ENCODE measurements at places on chromosomes 5 and 9.

DNA sequence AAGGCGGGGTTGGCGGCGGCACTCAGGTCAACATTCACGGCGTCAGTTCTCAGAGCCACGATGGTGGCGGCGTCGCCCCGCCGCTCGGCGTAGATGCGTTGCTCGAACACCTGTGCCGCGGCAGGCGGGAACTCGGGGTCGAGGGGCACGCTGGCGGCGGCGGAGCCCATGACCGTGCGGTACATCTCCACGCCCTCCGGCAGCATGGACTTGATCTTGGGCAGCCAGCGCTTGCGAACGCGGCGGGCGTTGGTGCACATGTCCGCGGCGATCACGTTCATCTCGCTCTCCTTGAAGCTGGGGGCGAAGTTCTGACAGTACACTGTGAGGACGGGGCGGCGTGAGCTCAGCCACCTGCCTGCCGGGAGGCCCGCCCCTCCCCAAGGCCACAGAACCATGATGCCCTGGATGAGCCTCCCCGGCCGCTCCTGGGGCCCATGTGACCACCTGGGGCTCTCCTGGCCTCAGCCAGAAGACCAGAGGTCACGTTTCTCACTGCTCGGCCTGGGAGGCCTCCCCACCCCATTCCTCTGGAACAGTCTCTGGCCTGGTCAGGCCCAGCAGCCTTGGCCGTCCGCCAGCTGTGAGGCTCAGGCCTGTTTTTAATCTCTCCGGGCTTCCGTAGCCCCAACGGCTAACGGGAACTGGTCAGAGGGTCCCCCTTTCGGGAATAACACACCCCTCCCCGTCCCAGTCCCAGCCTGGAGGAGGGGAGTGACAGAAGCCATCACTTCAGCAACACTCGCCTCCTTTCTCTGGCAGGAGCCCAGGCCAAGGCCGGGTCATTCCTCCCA is 50.7 kb upstream of the UBAC1 start:
- DNase-seq, result no peak

GRCh38 chr9:113675475-113675941 is 200.6 kb upstream of the ZNF618 start:
- DNase-seq, result no peak

GRCh38 chr5:74594137-74595040 is 46.1 kb downstream of the ENC1 start:
- no peak for DNase-seq

DNA sequence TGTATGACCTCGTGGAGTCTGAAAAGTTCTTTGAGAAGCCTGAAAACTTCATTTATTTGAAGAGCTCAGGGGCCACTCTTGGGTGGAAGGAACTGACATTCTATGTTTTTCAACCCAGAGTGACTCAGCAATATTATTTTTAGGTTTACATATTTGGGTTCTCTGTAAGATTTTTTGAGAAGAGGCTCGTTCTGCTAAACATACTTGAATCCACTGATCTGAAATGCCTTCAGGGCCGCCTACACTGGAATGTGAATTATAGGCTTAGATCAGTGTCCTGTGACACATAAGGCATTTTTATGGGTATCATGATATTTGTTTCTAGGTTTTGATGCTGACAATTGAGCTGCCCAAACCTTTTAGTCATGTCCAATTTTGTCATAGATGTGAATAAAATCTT is 86.2 kb downstream of the PSAT1 start:
- DNase-seq, result no peak

GRCh38 chr5:138698713-138699112 is 54.5 kb upstream of the CTNNA1 start:
- peak; percentile 19 for DNase-seq

- peak; percentile 65 for DNase-seq
Measured at GRCh38 chr5:151086192-151086869, 5.5 kb upstream of the TNIP1 start.

GRCh38 chr9:129624947-129625346 is 1.0 kb upstream of the NTMT1 start:
- peak; percentile 93 for DNase-seq

DNA sequence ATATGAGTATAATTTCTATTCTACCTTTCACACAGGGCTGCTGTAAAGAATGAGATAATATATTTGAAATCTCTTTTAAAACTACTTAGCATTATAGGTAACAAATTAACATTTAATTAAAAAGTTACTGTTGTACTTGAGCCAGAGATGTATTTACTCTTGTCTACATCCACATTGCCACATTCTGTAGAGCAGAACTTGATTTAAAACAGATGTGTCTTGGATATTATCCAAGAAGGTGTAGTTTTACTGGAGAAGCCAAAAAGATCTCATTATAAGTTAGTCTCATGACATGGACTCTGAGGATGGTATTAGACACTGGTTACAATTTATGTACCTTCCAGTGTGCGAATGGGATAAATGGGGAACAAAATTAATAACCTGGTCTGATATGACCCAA is 293.1 kb upstream of the CCNH start:
- no peak for DNase-seq

DNA sequence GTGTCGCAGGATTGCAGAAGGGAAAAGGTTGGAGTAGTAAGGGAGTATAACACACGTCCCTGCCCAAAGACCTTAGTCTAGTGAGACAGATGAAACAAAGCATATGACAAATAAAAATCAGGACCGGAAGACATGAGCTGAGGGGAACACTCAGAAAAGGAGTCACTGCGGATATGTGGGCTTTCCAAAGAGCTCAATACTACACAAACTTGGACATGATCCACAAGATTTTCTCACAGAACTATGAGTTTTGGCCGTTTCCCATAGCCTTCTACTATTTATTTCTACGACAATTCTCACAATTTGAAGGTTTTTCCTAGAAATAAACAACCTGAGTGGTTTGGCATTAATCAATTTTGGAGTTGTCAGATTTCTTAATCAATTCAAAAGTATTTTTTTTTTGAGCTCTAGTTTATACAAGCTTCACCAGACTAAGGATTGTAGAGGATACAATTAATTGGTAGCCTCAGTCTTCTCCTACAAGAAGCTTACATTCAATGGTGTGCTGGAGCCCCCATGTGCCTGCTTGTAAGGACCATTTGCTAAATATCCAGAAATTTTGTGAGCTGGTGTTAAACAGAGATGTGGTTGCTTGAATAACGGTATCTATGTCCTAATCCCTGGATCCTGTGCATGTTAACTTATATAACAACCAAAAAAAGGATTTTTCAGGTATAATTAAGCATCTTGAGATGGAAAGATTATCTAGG is 91.4 kb downstream of the ADAMTS12 start:
- DNase-seq, result no peak

DNA sequence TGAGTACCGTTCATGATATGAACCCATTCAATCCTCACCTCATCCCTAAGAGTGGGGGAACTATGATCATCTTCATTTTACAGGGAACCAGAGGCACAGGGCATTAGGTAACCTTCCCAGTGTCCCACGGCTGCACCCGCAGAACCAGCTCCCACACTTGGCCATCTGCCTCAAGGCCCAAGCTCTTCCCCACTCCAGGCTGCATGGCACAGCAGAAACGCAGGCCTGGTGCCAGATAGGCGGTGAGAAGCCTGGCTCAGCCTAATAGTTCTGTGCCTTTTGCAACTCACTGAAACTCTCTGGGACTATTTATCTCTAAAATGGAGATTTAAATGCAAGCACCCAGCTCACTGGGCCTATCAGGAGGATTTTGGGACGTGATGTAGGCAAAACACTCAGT is 90.8 kb upstream of the ZNF618 start:
- DNase-seq, result no peak

DNA sequence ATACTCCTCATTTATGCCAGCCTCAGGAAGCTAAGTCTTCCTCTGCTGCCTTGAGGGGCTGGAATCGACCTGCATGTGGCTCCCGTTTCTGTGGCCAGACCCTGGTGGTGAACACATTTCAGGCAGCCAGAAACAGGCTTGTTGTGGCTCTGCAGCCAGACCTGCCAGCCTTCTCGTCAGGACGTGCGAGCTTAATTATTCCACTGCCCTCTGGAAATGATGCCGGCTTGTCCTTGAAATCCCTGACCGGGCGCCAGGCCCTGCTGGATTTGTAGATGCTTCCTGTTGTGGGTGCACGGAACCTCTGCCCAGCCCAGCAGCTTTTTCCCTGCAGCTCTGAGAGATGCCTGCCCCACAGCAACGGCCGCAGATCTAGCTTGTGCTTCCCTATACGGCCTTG is 41.6 kb downstream of the PDZD2 start:
- no peak for DNase-seq

DNA sequence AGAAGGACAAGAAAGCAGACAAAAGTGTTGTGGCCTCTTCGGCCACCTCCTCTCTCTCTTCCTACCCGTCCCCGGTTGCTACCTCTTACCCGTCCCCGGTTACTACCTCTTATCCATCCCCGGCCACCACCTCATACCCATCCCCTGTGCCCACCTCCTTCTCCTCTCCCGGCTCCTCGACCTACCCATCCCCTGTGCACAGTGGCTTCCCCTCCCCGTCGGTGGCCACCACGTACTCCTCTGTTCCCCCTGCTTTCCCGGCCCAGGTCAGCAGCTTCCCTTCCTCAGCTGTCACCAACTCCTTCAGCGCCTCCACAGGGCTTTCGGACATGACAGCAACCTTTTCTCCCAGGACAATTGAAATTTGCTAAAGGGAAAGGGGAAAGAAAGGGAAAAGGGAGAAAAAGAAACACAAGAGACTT is 2.4 kb downstream of the EGR1 start:
- no peak for DNase-seq

GRCh38 chr9:125649315-125649714 is 57.7 kb downstream of the MAPKAP1 start:
- peak; percentile 62 for DNase-seq

GRCh38 chr5:154276973-154277331 is 86.4 kb downstream of the GALNT10 start:
- no peak for DNase-seq

GRCh38 chr9:135955934-135956801 is 5.0 kb downstream of the UBAC1 start:
- no peak for DNase-seq

GRCh38 chr9:133187561-133188005 is 21.5 kb downstream of the OBP2B start:
- no peak for DNase-seq

- no peak for DNase-seq
Measured at GRCh38 chr9:71352837-71353236, 231.4 kb upstream of the TRPM3 start.

DNA sequence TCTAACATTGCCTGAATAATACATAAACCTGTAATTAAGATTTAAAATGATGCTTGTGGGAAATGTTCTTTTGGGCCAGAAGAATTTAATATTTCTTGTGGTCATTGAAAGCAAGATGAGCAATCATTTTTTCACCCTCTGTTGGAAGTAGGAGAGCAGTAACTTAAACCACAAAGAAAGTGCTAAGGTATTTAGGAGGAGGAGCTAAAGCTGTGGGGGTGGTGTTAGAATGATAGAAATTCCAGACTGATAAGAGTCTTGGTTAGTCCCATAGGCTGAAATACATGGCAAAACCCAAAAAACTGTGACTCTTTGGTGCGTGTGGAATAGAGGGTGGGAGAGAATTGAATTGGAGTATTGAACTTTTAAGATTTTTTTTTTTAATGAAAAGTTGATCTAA is 247.0 kb downstream of the YTHDC2 start:
- no peak for DNase-seq

- peak; percentile 37 for DNase-seq
Measured at GRCh38 chr5:127471211-127471610, 46.2 kb upstream of the PRRC1 start.

DNA sequence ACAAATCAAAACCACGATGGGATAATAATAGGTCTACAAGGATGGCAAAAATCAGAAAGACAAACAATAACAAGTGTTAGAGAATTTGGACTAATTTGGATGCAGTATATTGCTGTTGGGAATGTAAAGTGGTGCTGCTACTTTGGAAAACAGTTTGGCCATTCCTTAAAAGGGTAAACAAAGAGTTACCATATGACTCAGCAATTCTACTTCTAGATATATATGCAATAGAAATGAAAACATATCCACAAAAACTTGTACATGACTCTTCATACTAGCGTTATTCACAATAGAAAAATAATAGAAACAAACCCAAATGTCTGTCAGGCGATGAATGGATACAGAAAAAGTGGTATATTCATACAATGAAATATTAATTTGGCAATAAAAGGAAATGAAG is 58.3 kb downstream of the JAK2 start:
- DNase-seq, result no peak

- DNase-seq, result no peak
Measured at GRCh38 chr5:32251871-32252458, 60.8 kb downstream of the MTMR12 start.

DNA sequence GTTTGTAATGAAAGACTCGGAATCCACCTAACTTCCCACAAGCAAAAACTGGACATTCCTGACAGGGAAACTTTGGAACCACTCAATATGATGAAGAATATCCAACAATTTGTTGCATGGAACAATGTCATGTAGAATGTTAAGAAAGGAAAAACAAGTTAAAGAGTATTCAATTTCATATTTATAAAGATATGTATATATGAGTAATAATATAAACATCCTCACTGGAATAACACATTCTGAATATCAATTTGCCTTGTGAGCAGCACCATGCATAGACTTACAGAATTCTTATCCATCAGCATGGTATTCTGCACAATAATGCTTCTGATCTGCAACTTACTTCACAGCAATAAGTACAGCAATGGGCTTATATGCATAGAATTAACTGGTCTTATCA is 650.3 kb downstream of the SEMA5A start:
- DNase-seq, result no peak

GRCh38 chr5:91166059-91166807 is 216.9 kb downstream of the ARRDC3 start:
- no peak for DNase-seq

DNA sequence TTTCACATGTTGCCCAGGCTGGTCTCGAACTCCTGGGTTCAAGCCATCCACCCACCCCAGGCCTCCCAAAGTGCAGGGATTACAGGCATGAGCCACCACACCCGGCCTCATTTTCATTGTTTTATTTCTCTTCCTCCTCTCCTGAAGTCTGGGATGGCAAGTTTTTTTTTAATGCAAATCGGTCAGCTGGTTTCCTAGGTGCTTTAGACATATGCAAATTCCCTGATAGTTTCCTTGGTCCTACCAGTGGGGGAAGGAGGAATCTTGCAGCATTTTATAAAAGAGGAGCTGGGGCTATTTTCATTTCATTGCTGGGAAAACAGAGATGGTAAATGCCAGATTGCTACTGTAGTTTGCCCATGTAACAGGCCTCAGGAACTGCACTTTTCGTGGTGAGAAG is 179.4 kb downstream of the ACTL7B start:
- no peak for DNase-seq

GRCh38 chr5:7763621-7764072 is 87.3 kb downstream of the CFAP90 start:
- no peak for DNase-seq

DNA sequence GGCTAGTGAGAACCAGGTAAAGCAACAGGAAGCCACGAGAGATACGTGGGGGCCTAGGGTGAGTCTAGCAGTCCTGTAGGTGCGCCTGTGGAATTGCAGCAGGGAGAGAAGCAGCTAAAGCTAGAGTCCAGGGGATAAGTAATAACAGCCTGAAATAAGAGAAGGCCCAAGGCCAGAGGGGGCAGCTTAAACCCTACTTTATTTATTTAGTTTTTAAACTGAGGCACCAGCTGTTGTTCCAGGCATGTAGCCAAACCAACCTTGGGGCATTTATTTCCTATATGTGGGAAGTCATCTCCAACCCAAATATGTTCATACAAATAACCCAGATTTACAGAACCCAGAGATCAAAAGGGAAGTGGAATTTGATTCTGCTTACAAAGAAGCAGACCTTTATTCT is 93.5 kb downstream of the GLDC start:
- DNase-seq, result no peak
